LoVo (cell line): ENCODE measurements at places on chromosomes 3 and 15.

DNA sequence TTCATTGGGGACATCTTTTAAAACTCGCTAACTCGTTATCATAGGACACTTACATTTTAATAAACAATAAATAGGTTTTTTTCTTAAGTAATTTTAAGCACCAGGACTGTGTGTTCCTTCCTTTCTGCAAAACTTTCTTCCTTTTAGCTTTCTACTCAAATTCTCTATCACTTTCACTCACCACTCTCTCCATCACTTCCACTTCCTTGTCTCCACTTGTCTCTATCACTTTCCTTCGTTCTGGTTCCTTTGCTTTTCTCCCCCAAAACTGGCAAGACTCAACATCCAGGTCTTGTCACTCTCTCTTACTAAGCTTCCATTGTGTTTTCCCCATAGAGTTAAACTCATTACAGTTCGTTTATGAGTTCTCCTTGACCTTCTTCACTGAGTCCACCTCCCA, 99.0 kb downstream of the ZPLD1 start:
- no peak for DNase-seq

GRCh38 chr15:71747128-71748083, 62.9 kb upstream of the NR2E3 start:
- DNase-seq = peak; percentile 96

GRCh38 chr3:149898771-149899170, 71.9 kb downstream of the PFN2 start:
- no peak for DNase-seq

DNA sequence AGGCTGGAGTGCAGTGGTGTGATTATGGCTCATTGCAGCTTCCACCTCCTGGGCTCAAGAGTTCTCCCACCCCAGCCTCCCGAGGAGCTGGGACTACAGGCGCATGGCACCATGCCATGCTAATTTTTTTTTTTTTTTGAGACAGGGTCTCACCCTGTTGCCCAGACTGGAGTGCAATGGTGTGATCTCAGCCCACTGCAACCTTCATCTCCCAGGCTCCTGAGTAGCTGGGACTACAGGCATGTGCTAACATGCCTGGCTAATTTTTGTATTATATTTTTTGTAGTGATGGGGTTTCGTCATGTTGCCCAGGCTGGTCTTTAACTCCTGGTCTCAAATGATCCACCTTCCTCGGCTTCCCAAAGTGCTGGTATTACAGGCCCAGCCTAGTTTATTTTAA, 4.0 kb downstream of the TEX9 start:
- no peak for DNase-seq

DNA sequence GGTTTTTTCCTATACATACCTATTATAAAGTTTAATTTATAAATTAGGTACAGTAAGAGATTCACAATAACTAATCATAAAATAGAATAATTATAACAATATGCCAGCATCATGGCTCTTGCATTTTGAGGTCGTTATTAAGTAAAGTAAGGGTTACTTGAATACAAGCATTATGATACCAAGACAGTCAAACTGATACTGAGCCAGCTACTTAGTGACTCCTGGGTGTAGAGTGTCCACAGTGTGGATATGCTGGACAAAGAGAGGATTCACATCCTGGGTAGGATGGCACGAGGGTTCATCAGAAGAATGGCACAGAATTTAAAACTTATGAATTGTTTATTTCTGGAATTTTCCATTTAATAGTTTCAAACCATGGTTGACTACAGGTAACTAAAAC, 157.2 kb upstream of the IL12A start:
- DNase-seq = no peak

- no peak for DNase-seq
These were observed 67.5 kb upstream of the LRRFIP2 start for GRCh38 chr3:37241880-37242279.

- DNase-seq = no peak
These were observed 110.9 kb upstream of the LYSMD4 start for GRCh38 chr15:99844150-99844549.

DNA sequence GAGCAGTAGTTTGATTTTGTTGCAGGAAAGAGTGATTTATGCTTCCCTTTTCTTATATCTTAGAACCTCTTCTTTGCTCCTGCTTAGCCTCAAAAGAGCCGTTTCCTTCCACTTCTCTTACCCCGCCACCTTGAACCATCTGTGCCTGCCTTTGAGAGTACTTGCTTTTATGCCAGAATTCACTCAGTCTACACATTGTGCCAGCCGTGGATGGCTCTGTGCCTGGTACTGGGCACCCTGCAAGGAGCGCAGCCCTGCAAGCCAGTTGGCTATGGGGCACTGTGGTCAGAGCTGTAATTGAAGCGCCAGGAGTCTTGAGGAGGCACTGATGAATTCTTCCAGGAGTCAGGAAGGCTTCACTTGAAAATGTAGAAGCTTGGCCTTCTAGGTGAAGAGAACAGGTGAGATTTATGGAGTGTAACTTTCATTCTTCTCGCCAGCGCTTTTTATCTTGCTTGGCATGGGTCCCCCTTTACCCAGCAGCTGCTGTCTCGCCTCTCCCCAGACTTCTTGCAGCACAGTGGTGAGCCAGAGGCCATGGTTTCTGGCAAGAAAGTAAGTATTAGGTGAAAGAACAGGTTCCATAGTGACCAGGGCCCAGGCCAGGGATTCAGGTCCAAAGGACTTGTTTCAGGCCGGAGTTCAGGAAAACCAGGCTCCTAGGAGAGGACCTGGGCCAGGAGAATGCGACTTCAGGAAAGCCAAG, 4.9 kb downstream of the TMED3 start:
- no peak for DNase-seq

GRCh38 chr15:39219608-39220007, 361.3 kb upstream of the THBS1 start:
- no peak for DNase-seq

DNA sequence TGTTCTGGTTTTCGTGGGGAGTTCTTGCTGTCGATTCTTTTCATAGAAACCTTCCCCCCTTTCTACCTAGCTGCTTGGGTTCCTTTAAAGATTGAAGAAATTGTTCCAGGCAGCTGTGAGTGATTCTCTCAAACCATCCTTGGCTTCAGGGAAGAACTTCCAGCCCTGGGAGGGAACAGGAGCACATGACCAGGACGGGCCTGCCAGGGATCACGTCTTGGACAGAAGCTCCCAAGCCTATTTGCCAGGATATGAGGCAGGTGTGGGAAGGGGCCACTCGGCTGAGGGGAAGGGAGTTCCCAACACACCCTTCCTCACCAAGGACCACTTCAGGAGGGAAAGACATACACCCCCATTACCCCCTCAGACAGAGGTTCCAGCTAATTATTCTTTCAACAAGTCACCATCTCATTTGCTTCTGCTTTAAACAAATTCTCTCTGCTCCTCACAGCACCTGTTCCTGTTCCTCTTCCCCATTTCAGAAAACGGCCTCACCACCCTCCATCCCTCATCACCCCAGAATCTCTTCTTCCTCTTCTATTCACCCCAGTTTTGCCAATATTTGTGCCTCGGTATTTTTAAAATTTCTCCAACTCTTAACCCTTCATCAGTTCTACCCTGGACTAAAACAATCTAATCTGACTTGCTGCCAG, 62.5 kb downstream of the WHAMM start:
- no peak for DNase-seq

DNA sequence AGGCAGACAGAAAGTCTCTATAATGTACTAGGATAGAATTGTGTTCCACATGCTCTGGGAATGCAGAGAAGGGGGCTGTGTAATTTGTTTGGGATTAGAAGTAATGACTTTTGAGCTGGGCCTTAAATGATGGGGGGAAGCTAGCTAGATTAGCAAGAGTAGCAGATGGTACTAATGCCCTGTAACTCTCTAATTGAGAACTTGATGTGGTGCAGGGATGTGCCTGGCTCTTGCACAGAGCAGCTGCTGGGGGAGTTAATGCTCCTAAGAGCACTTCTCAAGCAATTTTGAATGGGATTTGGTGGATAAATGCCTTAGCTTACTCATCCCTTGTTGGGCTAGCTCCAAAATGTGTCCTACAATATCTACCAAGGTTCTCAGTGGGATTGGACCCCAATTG, 12.4 kb upstream of the SYN2 start:
- no peak for DNase-seq

DNA sequence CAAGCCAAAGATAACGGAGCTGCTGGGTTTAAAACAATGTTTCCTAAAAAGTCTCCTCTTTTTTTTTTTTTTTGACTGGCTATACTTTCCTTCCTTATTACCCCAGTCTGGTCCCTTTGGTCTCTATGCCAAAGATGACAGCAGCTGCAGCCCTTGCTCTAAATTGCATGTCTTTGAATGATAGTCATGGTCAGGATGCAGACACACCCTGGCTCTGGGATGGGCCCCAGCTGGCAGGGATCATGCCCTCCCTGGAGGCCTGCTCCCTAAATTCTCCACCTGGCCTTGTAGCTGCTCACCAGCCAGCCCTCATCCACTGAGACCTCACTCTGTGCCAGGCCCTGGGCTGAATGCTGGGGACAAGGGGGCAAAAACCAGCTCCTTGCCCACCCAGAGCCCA, 95.8 kb downstream of the MESD start:
- DNase-seq = no peak

- DNase-seq = no peak
These were observed 39.7 kb downstream of the MYO5C start for GRCh38 chr15:52255935-52256334.

DNA sequence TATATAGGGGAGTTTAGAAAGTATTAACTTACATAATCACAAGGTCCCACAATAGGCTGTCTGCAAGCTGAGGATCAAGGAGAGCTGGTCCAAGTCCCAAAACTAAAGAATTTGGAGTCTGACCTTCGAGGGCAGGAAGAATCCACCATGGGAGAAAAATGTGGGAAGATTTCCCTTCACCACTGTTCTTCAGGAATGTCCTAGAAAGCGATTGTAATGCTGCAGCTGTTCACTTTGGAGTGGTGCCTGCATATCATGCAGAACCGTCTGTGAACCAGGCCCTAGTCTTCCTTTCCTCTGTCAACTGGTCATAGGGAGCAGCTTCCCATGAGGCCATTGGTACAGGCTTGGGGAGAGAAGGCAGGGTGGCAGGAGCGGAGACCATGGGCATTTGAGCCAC, 497.9 kb upstream of the ARPP21 start:
- DNase-seq = no peak

GRCh38 chr3:57673156-57673555, 19.7 kb downstream of the DENND6A start:
- DNase-seq = no peak

- peak; percentile 22 for DNase-seq
These were observed 70.5 kb downstream of the LRTM1 start for GRCh38 chr3:54857343-54857742.

DNA sequence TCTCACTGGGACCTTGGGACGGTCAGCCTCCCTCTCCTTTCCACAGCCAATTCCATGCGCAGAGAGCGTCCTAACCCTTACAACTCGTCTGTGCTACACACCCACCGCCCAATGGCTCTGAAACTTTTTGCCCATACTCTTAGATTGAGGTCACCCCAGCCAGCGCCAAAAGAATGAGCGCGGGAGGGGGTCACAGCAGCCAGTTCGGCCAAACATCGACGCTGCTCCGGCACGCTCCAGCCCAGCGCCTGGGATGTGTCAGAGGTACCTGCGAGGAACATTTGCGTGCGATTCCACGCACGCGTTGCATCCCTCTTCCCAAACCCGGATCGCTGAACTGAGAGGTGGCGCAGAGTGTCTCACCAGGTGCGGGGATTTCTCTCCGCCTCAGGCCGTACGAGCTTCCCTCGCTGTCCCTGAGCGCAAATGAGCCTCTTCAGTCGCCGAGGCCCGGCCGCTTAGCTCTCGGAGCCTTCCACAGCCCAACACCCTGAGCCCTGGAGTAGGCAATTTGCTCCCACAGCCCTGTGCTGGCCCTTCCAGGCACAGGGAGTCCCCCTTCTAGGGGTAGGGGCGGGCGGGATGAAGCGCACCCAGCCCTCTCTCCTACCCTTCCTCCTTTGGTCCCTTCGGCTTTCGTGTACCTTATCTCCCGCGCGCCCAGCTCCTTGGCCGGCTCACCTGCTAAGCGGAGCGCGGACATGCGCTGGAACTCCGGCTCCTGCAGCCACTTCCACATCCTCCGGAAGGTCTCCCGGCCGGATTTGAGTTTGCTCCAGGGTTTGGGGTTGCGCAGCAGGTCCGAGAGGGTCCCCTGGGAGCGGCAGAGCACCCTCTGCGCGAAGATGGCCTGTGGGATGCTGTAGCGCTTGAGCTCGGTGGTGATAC, 1.8 kb downstream of the ONECUT1 start:
- no peak for DNase-seq

DNA sequence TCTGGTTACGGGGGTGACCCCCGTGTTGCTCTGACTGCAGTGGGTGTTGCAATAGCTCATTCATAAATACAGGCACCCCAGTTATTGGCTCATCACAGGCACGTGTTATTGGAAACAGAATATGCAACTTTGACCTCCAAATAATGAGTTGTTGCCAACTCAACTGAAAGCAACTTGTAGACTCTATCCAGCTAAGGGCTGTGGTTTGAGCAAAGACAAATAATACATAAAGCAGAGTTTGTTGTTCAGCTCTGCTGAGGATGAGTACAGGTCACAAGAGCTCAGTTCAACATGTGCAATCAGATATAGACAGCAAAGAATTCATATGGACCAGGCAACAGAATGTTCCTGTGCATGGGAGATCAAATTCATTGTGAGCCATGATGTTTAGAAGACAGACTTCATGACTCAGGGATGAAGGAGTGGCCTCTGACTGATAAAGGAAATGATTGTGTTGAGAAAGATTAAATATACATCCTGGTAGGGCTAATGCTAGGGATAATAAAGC, 87.6 kb upstream of the LRIG1 start:
- no peak for DNase-seq

DNA sequence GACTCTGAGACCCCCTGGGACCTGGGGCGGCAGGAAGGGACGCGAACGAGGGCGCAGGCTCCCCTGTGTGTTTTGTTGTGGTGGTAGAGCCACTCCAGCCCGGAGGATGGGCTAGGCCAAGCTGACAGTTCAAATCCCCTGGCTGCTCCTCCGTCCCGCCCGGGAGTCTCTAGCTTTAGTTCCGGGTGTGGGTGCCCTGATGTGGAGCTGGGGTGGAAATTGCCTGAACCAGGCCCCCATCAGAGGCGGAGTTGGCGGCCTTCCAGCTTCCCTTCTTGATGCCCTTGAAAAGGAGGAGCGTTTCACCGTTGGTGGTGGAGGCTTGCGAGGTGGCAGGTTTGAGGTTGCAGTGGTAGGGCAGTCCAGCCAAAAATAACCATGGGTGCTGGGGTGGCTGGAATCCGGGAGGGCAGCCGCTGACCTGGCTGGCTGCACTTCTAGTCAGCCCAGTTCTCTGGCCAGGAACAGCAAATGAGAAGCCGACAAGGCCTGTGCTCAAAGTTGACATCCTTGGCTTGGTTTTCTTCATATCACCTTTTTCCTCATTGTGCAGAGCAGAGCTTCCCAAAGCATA, 817 bp downstream of the CLK3 start:
- DNase-seq = peak; percentile 62

DNA sequence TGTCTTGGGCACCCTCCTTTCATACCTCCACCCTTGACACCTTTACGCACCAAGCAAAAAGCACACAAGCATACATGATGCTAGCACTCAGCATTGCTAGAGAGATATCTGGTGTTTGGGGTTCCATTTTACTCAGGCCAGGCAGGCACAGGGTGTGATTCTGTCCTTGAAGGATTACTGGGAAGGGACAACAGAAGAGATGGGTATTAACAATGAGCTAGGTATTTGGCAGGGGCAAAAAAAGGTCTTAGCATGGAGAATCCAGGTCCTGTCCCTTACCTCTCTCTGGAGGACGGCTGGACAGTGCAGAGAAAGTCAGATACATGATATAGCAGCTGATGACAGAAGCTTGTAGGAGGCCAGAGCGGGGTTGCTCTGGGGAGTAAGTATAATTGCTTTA, 3.5 kb downstream of the SERINC4 start:
- no peak for DNase-seq

GRCh38 chr3:29140666-29141065, 140.2 kb upstream of the RBMS3 start:
- DNase-seq = no peak
